T follicular helper cell (primary cell): ENCODE measurements at places on chromosomes 6 and 20.

GRCh38 chr20:20593447-20594170, 118.8 kb downstream of the RALGAPA2 start:
- no peak for DNase-seq

- DNase-seq, result no peak
Measured at GRCh38 chr6:98775205-98775604, 59.2 kb upstream of the POU3F2 start.

DNA sequence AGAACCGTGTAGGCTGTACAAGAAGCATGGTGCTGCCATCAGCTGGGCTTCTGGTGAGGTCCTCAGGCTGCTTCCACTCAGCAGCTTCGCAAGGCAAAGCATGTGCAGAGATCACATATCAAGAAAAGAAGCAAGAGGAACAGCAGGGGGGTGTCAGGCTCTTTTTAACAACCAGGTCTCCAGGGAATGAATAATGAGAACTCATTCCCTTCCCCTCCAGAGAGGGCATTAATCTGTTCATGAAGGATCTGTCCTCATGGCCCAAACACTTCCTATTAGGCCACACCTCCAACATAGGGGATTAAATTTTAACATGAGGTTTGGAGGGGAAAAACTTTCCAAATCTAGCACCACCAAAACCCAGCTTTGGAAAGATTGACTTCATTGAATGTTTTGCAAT, 20.0 kb downstream of the GINM1 start:
- no peak for DNase-seq

DNA sequence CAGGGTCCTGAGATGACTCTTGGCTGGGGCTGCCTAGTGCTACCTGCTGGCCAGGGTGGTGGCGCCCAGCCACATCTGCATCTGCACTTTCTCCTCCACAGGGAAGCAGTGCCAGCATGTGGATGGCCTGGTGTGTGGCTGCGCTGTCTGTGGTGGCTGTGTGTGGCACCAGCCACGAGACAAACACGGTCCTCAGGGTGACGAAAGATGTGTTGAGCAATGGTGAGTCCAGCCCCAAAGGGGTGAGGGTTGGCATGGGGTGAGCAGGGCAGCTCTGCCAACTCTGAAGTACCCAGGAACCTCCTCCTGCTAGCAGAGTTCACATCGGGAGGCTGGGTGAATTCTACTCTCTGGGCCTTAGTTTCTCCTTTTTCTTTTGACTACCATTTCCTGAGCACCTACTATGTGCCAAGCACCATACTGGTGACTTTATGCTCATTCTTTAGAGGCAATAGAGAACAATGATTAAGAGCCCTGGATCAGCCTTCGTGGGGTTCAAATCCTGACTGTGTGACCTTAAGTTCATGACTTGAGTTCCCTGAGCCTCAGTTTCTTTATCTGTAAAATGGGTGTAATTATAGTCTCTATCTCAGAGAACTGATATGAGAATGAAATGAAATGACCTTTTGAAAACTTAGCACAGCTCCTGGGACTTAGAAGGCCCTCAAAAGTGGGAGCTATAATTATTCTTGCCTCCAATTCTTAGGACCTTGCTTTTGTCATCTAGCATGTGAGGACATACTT, 2.1 kb downstream of the BPIFB4 start:
- DNase-seq, result no peak

- DNase-seq, result no peak
Measured at GRCh38 chr6:1135726-1136414, 176.0 kb upstream of the FOXQ1 start.

GRCh38 chr6:165661664-165662025, 1.4 kb downstream of the PDE10A start:
- no peak for DNase-seq

DNA sequence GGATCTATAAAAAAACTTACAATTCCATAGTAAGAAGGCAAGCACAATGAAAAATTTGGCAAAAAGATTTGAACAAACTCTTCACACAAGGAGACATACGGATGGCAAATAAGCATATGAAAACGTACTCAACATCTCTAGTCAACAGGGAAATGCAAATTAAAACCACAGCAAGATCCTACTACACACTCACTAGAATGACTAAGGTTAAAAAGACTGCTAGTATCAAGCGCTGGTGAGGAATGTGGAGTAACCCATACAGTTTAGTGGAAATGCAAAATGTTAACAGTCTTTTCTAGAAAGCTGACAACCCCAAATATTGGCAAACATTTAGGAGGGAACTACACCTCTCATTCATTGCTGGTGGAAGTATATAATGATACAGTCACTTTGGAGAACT, 175.9 kb upstream of the SGK1 start:
- no peak for DNase-seq

- no peak for DNase-seq
Measured at GRCh38 chr20:56634735-56635385, 5.8 kb downstream of the TFAP2C start.

GRCh38 chr6:26555505-26556262, 17.5 kb downstream of the HMGN4 start:
- no peak for DNase-seq

DNA sequence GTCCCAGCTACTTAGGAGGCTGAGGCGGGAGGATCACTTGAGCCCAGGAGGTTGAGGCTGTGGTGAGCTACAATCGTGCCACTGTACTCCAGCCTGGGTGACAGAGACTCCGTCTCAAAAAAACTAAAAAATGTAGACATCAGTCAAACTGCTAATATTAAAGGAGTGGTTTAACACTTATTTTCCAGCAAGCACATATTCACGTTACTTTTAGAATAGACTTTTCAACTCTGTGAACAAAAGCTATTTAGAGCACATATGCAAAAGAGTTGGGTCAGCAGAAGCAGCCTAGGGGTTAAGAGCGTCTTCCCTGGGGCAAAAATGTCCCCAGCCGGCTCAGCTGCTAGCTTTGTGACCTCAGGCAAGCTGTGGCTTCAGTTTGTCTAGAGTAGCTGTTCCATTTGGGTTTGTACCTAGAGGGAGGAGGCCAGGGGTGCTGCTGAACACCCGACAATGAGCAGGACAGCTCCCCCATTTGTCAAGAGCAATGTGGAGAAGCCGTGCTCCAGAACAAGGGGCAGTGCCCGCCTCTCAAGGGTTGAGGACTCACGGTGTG, 62.5 kb upstream of the PTGIS start:
- no peak for DNase-seq

DNA sequence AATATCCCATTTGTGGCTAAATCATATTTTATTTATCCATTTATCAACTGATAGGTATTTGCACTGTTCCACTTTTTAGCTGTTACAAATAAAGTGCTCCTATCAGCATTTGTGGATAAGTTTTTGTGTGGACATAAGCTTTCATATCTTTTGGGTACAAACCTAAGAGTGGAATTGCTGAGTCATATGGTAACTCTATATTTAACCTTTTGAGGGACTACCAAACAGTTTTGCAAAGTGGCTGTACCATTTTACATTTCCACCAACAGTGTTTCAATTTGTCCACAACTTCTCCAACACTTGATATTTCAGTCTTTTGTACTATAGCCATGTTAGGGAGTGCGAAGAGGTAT, 23.6 kb upstream of the ECHDC1 start:
- no peak for DNase-seq

GRCh38 chr6:28816909-28817807, 106.6 kb downstream of the TRIM27 start:
- DNase-seq, result no peak

DNA sequence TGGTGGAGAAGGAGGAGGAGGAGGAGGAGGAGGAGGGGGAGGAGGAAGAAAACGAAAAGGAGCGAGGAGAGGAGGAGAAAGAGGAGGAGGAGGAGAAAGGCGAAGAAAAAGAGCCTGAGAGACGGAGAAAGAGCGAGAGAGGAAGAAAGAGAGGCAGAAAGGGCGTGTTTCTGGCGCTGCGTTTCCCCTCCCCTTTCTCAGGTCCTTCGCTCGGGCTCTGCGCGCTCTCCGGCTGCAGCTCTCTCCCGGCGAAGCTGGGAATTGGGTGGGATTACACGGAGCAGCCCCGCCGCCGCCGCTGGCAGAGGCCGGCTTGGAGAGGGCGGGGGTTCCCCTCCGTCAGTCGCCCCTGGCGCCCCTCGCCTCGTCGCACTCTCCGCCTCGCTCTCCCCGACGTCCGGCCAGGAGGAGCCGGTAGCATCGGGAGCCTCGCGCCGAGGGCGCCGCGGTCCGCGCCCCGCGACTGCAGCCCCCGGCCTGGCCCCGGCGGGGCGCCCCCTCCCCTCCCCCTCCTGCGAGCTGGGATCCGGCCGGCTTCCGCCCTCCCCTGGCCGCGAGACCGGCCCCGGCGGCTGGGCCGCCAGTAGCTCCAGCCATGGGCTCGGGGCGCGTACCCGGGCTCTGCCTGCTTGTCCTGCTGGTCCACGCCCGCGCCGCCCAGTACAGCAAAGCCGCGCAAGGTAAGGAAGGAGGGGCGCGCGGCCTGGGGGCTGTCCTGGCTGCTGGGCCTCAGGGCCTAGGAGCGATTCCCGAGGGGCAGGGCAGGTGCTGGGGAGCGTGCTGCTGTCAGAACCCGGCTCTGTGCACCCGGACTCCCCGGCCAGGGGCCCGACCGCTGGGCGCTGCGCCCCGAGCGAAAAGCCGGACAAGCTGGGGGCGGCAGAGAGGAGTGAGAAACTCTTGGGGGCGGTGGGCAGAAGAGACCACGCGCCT, at the start of gene SCUBE3:
SCUBE3 (plus strand) TSS at position 133 of the 933 bp plus-strand sequence; CDS start at position 596, 463 bp downstream.
- no peak for DNase-seq

- DNase-seq, result no peak
Measured at GRCh38 chr6:41013466-41014153, 25.4 kb downstream of the UNC5CL start.

GRCh38 chr6:130815200-130816071, 11.8 kb upstream of the SMLR1 start:
- no peak for DNase-seq

DNA sequence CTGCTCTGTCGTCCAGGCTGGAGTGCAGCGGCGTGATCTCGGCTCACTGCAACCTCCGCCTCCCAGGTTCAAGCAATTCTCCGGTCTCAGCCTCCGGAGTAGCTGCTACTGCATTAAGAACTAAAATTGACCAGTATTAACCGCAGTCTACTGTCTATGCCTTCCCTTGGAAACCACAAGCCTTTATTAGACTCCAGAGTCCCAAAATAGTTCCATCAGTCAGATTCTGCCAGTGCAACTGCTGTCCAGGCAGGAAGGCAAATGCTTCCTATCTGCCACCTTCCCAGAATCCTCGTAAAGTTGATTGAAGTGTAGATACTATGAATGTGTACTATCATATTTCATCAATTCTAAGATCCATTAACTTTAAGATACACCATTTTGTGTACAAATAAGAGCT, 16.7 kb downstream of the KAT14 start:
- DNase-seq, result no peak

- no peak for DNase-seq
Measured at GRCh38 chr6:143236151-143236798, 175.6 kb downstream of the AIG1 start.

GRCh38 chr6:51027283-51028065, 208.8 kb downstream of the TFAP2B start:
- no peak for DNase-seq

DNA sequence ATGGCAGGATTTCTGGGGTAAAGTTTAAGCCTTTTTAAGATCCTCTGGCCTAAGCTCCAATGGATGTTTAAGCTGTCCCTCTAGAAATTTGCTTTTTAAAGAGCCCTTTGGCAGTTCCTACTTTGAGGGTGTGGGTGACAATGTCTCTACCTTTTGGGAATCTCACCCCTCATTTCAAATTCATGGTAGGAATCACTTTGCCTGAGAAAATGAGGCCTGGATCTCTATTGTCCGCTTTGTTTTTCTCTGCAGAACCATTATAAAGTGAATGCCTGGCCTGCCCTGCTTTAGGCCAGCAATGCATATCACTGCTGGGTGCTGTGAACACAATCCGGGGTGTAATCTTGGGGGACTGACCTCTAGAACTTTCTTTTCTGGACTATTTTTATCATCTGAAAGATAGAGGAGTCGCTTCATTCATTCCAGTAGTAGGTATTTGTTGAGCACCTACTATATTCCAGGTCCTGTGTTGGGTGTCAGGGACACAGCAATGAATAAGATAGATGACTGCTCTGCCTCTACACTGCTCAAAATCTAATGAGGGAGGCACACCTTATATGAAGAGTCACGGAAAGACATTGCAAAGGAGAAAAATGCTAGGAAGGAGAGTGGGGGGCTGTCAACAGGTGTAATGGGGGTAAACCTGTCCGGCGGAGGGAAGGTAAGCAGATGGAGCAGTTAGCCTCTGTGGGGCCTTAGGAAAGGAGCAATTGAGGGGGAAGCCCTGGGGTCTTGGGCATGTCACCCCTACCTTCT, 8.6 kb upstream of the COMMD7 start:
- no peak for DNase-seq

DNA sequence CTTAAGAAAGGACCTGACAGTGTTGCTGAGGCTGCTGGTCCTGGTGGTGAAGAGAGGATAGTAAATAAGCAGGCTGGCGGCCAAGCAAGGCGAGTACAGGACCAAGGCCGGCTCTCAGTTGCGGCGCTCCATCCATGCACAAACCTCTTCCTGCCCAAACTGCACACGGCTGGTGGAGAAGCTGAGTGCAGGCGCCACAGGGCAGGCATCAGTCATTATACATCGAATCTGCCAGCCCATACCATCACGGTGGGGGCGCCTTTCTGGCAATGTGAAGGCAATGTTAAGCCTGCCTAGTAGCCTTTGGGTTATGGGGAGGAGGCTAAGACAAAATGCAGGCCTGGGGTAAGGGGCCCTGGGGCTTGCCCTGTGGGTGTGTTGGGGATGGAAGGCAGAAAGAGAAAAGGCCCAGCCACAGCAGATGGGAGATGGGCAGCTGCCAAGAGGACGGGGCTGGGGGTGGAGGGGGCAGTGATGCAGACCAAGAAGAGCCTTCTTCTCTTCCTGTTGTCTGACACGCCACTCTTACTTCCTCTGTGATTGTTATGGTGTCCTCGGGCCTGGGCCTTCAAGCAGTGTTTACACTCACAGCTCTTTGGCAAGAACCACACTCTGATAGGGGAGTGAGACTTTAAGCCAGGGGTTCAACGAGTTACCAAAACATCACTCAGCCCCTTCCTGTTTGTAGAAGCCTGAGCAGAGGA, 20.3 kb upstream of the KCNK16 start:
- no peak for DNase-seq

GRCh38 chr6:103177791-103178190, 1681.9 kb downstream of the HACE1 start:
- DNase-seq, result no peak

DNA sequence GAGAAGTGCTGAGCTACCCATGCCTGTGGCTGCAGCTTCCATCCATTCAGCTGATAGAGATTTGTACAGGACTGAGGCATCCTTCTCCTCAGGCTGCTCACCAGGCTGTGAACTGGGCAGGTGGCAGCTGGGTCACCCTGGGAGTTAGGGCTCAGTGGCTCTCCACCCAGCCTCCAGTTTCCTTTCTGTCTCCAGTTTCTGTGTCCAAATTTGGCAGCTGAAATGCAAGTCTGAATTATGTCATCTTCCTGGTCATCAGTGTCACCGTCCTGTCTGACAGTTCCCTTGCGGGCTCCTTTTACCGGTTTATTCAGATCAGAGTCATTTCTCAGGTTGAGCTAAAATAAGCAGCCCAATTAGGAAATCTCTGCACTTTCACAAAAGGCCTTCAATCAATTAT, 93.3 kb downstream of the EDN1 start:
- no peak for DNase-seq

GRCh38 chr6:152948150-152948768, 34.6 kb downstream of the FBXO5 start:
- DNase-seq, result no peak

- no peak for DNase-seq
Measured at GRCh38 chr6:151166180-151166579, 73.6 kb upstream of the AKAP12 start.
